ENCODE measurements at places on chromosomes 1 and 21. TPM values are rescaled to one million over a fixed set of nuclear protein-coding genes. Genes with fewer than 3 reads are reported as not detected.

- peaks cover 15% of the 10 kb centered on the region for H3K4me1 ChIP-seq
- H3K36me3 ChIP-seq = peaks cover 2% of the 10 kb centered on the region
- no peak for DNase-seq
- H3K27me3 ChIP-seq = no peaks in the 10 kb centered on the region
- no peak overlapping the region for H3K4me3 ChIP-seq
- no peak overlapping the region for H3K27ac ChIP-seq
Observed at GRCh38 chr1:93596329-93597089, 85.1 kb downstream of the BCAR3 start.

DNA sequence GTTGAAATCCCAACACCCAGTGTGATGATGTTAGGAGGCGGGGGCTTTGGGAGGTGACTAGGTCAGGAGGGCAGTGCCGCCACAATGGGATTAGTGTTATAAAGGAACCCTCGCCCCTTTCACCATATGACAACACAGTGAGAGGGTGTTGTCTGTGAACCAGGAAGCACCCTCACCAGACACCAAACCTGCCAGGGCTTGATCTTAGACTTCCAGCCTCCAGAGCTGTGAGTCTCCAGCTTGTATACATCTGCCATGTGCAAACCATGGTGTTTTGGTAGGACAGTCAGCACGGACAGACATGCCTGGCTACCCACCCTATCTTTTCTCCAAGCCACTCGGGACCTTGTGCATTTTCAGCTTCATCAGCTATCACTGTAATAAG lies 4.0 kb downstream of the TRIM11 start:
- no peak for DNase-seq
- peaks cover 9% of the 10 kb centered on the region for H3K36me3 ChIP-seq
- H3K27me3 ChIP-seq = no peaks in the 10 kb centered on the region
- H3K27ac ChIP-seq = no peak overlapping the region

- peaks cover 19% of the 10 kb centered on the region for H3K4me1 ChIP-seq
- no peaks in the 10 kb centered on the region for H3K36me3 ChIP-seq
- no peaks in the 10 kb centered on the region for H3K27me3 ChIP-seq
- DNase-seq = peak; percentile 99
Observed at GRCh38 chr1:67060811-67061218, 6.9 kb upstream of the SLC35D1 start.

DNA sequence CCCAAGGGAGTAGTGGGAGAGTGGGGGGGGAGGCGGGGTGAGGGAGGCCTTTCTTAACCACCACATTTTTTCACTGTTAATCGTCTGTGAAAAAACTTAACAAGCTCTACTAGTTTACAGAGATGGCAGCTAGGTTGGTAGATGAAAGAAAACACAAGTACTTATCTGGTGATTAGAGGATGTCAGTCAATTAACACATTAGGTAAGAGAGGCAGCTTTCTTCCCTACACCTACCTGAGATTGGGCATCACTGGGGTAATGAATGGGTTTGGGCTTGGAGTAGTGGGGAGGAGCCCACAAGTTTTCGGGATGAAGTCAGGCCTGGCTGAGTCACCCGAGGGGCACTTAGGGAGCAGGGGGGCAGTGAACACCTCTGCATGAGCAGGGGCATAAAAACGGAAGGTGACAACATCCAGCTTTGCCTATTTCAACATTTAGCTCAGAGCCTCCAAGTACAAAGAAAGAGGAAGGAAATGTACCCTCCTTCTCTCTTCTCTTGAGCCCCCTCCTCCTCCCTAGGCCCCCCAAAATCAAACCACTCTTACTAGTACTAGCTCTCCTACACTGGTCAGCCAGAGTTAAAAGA lies 2.5 kb downstream of the LBR start:
- H3K4me1 ChIP-seq = peaks cover 10% of the 10 kb centered on the region
- peak overlapping the region; percentile 1 for H3K27ac ChIP-seq
- H3K27me3 ChIP-seq = no peaks in the 10 kb centered on the region
- no peaks in the 10 kb centered on the region for H3K36me3 ChIP-seq
- DNase-seq = peak; percentile 68

GRCh38 chr1:200029822-200030152 lies 2.3 kb downstream of the NR5A2 start:
- no peak overlapping the region for H3K4me3 ChIP-seq
- H3K27me3 ChIP-seq = peaks cover 47% of the 10 kb centered on the region
- DNase-seq = no peak
- no peak overlapping the region for H3K27ac ChIP-seq
- no peaks in the 10 kb centered on the region for H3K36me3 ChIP-seq
- H3K4me1 ChIP-seq = peaks cover 2% of the 10 kb centered on the region

GRCh38 chr1:64421377-64421776 lies 48.6 kb upstream of the CACHD1 start:
- no peaks in the 10 kb centered on the region for H3K36me3 ChIP-seq
- no peaks in the 10 kb centered on the region for H3K27me3 ChIP-seq
- no peaks in the 10 kb centered on the region for H3K4me1 ChIP-seq
- peak; percentile 23 for DNase-seq
- no peak overlapping the region for H3K4me3 ChIP-seq

DNA sequence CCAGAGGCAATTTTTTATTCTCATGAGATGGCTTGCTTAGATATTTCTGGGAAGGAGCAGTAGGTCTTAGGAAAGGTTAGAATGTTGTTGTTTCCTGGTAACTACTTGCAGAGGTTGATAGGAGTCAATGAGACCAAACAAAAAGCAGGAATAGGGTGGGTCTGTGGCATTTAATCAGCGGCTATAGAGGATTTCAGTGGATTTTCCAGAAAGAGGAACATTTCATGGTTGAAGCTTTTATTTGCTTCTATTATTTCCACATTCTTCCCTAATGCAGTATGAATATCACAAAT lies 111.3 kb upstream of the PALMD start:
- H3K4me1 ChIP-seq = no peaks in the 10 kb centered on the region
- no peak overlapping the region for H3K27ac ChIP-seq
- H3K27me3 ChIP-seq = no peaks in the 10 kb centered on the region

GRCh38 chr1:244945109-244945671 lies 80.8 kb upstream of the HNRNPU start:
- H3K27ac ChIP-seq = no peak overlapping the region
- H3K4me1 ChIP-seq = no peaks in the 10 kb centered on the region
- H3K36me3 ChIP-seq = no peaks in the 10 kb centered on the region
- no peak overlapping the region for H3K4me3 ChIP-seq
- H3K27me3 ChIP-seq = no peaks in the 10 kb centered on the region

GRCh38 chr1:236206548-236206947 lies 64.2 kb downstream of the GPR137B start:
- no peaks in the 10 kb centered on the region for H3K4me1 ChIP-seq
- H3K27me3 ChIP-seq = no peaks in the 10 kb centered on the region
- H3K27ac ChIP-seq = no peak overlapping the region
- DNase-seq = no peak
- H3K36me3 ChIP-seq = no peaks in the 10 kb centered on the region
- no peak overlapping the region for H3K4me3 ChIP-seq

NTRK1 gene
- not detected for total RNA-seq

S100B gene
- not detected for total RNA-seq
